ENCODE measurements at places on chromosomes 2 and 18. TPM values are rescaled to one million over a fixed set of nuclear protein-coding genes. Genes with fewer than 3 reads are reported as not detected.

DNA sequence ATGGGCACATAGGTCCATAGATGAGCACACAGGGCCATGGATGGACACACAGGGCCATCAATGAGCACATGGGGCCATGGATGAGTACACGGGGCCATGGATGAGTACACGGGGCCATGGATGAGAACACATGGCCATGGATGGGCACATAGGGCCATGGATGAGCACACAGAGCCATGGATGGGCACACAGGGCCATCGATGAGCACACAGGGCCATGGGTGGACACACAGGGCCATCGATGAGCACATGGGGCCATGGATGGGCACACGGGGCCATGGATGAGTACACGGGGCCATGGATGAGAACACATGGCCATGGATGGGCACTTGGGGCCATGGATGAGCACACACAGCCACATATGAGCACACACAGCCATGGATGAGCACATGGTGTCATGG, 192.6 kb upstream of the HDAC4 start:
- H3K36me3 ChIP-seq: no peaks in the 10 kb centered on the region
- no peaks in the 10 kb centered on the region for H3K27me3 ChIP-seq
- H3K4me1 ChIP-seq: no peaks in the 10 kb centered on the region
- no peak for DNase-seq
- H3K27ac ChIP-seq: no peak overlapping the region

DNA sequence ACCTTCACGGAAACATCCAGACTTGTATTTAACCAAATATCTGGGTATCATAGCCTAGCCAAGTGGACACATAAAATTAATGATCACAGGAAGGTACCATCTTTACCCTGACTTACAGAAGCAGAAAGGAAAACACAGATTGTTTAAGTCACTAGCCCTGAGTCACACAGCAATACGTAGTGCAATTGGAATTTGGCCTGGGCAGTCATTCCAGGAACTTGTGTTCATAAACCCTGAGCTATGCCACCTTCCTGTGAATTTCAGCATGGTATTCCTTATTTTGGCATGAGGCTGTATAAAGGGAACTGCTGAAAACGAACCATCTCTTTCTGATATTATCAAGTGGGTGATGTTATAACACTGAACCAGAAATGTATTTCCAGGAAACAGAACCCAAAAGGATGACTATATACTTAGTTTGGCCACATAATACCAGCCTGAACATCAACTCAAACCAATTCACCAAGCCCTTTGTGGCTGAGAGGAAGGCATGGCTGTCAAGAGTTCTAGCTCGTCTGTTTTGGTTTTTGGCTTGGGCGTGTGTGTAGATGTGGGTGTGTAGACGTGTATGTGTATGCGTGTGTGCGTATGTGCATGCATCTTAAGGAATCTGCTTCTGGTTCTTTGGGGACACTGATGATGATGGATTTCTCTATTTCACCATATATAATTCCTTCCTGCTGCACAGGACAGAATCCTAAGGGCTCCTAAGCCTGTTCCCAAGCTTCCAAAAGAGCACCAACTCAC, 533.4 kb upstream of the ID2 start:
- H3K4me3 ChIP-seq: no peak overlapping the region
- peak overlapping the region; percentile 76 for H3K27ac ChIP-seq
- peak; percentile 95 for DNase-seq
- H3K4me1 ChIP-seq: peaks cover 37% of the 10 kb centered on the region
- no peaks in the 10 kb centered on the region for H3K36me3 ChIP-seq

GRCh38 chr18:56888978-56889377, 237.8 kb downstream of the WDR7 start:
- no peaks in the 10 kb centered on the region for H3K36me3 ChIP-seq
- no peak overlapping the region for H3K27ac ChIP-seq
- no peak overlapping the region for H3K4me3 ChIP-seq
- H3K27me3 ChIP-seq: no peaks in the 10 kb centered on the region

- no peak overlapping the region for H3K27ac ChIP-seq
- no peaks in the 10 kb centered on the region for H3K4me1 ChIP-seq
- no peak overlapping the region for H3K4me3 ChIP-seq
- no peaks in the 10 kb centered on the region for H3K36me3 ChIP-seq
- H3K27me3 ChIP-seq: peaks cover 2% of the 10 kb centered on the region
- no peak for DNase-seq
Observed at GRCh38 chr2:64922482-64923384, 66.5 kb upstream of the SLC1A4 start.

DNA sequence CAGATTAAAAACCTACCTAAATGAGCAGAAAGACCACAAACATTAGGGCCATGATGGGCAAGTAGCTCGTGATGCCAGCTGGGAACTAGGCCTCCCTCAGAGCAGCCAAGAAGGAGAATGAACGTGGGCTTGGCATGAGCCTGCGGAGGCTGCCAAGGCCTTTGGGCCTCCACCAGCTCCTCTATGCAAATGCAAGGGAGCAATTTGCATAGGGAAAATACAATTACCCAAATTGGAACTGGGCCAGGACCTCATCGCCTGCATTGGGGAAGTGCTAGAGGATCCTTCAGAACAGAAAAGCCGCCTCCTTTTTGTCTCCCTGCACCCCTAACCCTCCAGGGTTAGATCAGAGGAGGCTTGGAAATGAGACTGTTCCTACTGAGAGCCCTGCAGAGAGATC, 326.4 kb downstream of the SMAD2 start:
- no peak overlapping the region for H3K27ac ChIP-seq
- no peaks in the 10 kb centered on the region for H3K4me1 ChIP-seq
- H3K36me3 ChIP-seq: no peaks in the 10 kb centered on the region

Gene GCKR
- total RNA-seq: not detected

Gene B3GNT2
- total RNA-seq: 21.9 TPM

Gene ANO7
- total RNA-seq: 5.8 TPM

- no peak overlapping the region for H3K27ac ChIP-seq
- peaks cover 7% of the 10 kb centered on the region for H3K4me1 ChIP-seq
- no peaks in the 10 kb centered on the region for H3K27me3 ChIP-seq
- peaks cover 23% of the 10 kb centered on the region for H3K36me3 ChIP-seq
- no peak for DNase-seq
Observed at GRCh38 chr2:200467806-200468681, 41.8 kb downstream of the KCTD18 start.

- H3K27ac ChIP-seq: no peak overlapping the region
- H3K36me3 ChIP-seq: no peaks in the 10 kb centered on the region
- no peak overlapping the region for H3K4me3 ChIP-seq
- H3K27me3 ChIP-seq: no peaks in the 10 kb centered on the region
- no peaks in the 10 kb centered on the region for H3K4me1 ChIP-seq
Observed at GRCh38 chr2:147917161-147917560, 72.3 kb downstream of the ACVR2A start.

- H3K4me1 ChIP-seq: no peaks in the 10 kb centered on the region
- no peaks in the 10 kb centered on the region for H3K27me3 ChIP-seq
Observed at GRCh38 chr18:56541793-56542192, 96.6 kb downstream of the TXNL1 start.

DNA sequence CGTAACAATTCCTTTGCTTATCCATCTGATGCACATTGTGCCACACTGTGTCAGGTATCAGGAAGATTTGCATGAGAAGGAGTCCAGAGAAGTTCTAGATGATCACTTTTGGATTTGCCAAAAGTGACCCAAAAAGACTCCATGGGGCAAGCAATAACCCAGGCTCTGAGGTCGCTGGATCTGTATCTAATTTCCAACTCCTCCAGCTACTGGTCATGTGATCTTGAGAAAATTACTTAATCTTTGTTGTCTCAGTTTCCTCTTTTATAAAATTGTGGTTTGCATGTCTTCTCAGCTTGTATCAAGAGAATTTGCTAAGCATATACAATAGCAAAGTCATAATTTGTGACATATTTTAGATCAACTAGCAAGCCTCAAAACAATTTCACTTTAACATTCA, 61.3 kb upstream of the ITGA4 start:
- H3K4me3 ChIP-seq: no peak overlapping the region
- H3K4me1 ChIP-seq: no peaks in the 10 kb centered on the region
- H3K27me3 ChIP-seq: no peaks in the 10 kb centered on the region
- no peaks in the 10 kb centered on the region for H3K36me3 ChIP-seq
- DNase-seq: no peak
- H3K27ac ChIP-seq: no peak overlapping the region

GRCh38 chr2:5824126-5824525, 131.9 kb downstream of the SOX11 start:
- no peaks in the 10 kb centered on the region for H3K27me3 ChIP-seq
- no peaks in the 10 kb centered on the region for H3K36me3 ChIP-seq
- no peak overlapping the region for H3K27ac ChIP-seq
- no peaks in the 10 kb centered on the region for H3K4me1 ChIP-seq
- no peak overlapping the region for H3K4me3 ChIP-seq

DNA sequence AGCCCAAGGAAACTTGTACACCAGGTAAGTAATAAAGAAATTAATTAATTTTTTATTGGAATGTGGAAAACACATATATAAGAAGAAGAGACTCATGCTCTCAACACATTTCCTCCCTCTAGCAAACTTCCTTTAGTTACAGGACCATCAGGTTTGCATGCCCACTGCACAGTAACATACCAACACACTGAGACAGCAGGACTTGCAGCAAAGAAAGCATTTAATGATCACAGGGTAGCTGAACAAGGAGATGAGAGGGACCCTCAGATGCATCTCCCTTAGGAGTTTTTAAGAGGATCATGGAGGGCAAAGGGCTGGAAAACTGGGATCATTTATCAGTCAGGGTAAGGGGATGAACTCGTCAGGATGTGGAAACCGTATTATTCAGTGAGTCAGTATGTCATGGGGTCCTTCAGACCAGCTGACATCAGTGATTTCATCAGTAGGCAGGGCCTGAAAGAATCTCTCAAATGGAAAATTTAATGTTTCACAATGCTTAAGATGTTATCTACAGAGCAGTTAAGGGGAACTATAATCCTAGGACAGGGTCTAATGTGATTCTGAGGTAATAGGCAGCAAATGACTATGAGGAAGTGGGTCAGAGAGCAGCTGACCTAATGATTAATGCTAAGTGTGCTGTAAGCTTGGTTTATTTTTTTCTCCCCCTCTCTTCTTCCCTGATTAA, 193.8 kb upstream of the RND3 start:
- H3K27ac ChIP-seq: peak overlapping the region; percentile 69
- H3K4me1 ChIP-seq: peaks cover 8% of the 10 kb centered on the region

GRCh38 chr2:36147670-36148390, 207.7 kb upstream of the CRIM1 start:
- no peaks in the 10 kb centered on the region for H3K4me1 ChIP-seq
- DNase-seq: no peak
- H3K36me3 ChIP-seq: no peaks in the 10 kb centered on the region
- no peak overlapping the region for H3K4me3 ChIP-seq
- H3K27me3 ChIP-seq: no peaks in the 10 kb centered on the region
- H3K27ac ChIP-seq: no peak overlapping the region

- H3K27ac ChIP-seq: no peak overlapping the region
- peaks cover 9% of the 10 kb centered on the region for H3K4me1 ChIP-seq
- H3K4me3 ChIP-seq: no peak overlapping the region
- no peak for DNase-seq
- H3K36me3 ChIP-seq: no peaks in the 10 kb centered on the region
Observed at GRCh38 chr2:170975943-170976270, 46.9 kb downstream of the GORASP2 start.

DNA sequence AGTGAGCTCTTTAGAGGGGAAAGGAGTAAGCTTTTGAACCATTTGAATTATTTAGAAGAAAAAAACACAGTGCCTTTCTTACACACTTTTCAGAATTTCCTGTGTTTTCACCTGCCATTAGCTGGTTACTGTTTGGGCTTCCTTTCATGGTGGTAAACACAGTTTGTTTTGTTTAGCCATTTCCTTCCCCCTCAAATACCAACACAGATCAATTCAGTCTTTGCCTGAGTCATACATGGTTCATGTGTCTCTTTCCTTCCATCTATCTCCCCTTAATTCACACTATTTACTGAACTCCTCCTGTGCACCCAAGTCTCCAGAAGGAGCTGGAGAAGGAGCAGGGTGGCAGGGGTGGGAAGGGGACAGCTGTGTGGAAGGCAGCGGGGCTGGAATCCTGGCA, 45.0 kb downstream of the TCF7L1 start:
- no peaks in the 10 kb centered on the region for H3K36me3 ChIP-seq
- no peaks in the 10 kb centered on the region for H3K27me3 ChIP-seq
- H3K27ac ChIP-seq: no peak overlapping the region
- no peak for DNase-seq

DNA sequence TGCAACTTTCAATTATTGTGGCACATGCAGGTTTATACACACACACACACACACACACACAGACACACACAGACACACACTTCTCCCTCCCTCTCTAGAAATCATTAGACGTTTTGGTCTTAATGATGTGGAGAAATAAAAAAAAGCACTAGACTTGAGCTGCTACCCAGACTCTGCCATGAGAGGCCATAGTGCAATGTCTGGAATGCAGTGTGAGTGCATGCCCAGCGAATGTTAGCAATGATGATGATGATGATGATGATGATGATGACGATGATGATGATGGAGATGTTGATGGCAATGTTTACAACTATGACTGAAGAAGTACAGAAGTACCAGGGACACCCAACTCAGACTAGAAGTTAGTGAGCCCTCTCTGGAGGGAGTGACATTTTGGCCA, 23.8 kb upstream of the KLHL29 start:
- H3K27ac ChIP-seq: no peak overlapping the region
- no peak for DNase-seq
- no peaks in the 10 kb centered on the region for H3K36me3 ChIP-seq
- H3K4me1 ChIP-seq: no peaks in the 10 kb centered on the region
- H3K27me3 ChIP-seq: peaks cover 6% of the 10 kb centered on the region

- H3K4me3 ChIP-seq: peak overlapping the region; percentile 14
- H3K27ac ChIP-seq: peak overlapping the region; percentile 84
- H3K36me3 ChIP-seq: no peaks in the 10 kb centered on the region
- no peaks in the 10 kb centered on the region for H3K27me3 ChIP-seq
Observed at GRCh38 chr2:39523308-39524044, 86.4 kb upstream of the MAP4K3 start.

- DNase-seq: no peak
- no peaks in the 10 kb centered on the region for H3K4me1 ChIP-seq
- peaks cover 2% of the 10 kb centered on the region for H3K27me3 ChIP-seq
- H3K4me3 ChIP-seq: no peak overlapping the region
- H3K27ac ChIP-seq: no peak overlapping the region
Observed at GRCh38 chr2:176934131-176934530, 278.5 kb upstream of the HNRNPA3 start.

Gene TUBB8B
- total RNA-seq: not detected

DNA sequence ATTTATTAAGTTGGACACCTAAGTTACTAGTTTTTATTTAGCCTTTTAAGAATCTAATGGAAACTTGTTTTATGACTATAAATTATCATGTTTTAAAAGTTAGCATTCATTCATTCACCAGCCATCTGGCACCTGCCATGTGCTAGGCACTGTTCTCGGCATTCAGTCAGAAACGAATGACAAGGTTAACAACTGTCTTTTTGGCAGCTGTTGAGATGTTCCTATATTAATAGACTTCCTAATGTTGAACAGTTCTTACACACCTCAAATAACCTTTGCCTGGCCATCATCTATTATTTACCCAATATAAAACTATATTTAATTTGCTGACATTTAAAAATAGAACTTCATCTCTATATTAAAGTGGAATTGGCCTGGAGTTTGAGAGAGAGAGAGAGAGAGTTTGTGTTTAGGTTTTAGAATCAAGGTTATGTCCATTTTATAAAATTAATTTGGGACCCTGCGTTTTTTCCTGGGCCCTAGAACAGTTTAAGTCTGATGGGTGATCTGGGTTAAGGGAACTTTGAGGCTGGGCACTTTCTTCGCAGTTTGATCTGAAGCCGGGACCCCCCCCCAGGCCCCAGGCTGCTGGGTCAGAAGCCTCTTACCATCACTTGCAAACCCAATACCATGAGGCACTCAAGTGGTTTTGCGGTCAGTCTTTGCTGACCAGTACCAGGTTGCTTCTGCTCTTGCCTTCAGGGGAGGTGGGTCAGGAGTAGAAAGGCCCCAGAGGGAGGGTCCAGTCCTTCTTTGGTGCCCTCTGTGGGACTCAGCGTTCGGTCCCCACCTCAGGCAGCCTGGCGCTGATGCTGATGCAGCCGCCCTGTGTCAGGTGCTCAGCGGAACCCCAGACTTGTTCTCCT, 48.3 kb upstream of the ASB1 start:
- H3K27me3 ChIP-seq: no peaks in the 10 kb centered on the region
- H3K4me3 ChIP-seq: no peak overlapping the region
- H3K36me3 ChIP-seq: peaks cover 3% of the 10 kb centered on the region
- no peak for DNase-seq

Data from astrocyte (in vitro differentiated cells and primary cell).